ENCODE measurements at places on chromosomes 3 and 15.

DNA sequence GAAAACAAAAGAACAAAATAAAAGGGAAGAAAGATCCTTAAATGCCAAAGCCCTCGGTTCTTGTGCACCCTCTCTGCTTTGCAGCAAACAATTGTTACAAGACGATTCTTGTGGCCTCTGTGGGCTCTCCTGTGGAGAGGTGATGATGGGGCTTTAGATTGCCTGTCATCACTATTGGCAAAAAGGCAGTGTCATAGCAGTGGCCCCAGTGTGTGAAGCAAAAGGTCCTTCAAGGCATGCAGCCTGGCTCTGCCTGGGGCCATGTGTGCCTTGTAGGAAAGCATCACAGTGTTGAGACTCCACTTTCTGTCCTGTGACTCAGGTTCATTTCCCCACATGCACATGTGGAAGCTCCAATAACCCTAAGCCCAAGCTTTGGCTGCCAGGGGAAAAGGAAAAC, 43.7 kb downstream of the POC1A start:
- DNase-seq: no peak

DNA sequence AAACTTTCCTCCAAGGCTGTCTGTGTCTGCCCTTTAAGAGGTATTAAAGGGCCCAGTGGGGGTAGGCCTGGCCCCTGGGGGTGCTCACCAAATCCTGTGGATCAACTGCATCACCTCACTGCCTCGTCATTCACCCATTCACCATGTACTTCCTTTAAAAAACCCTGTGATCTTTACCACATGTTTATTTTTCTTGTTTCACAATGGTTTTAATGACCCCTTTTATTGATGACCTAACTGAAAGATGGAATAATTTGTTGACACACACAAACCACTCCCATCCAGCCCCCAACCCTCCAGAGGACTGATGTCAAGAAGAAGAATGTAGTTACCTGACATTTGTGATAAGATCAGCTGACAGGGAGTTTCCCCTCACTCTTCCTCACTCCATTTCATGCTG, 40.8 kb downstream of the KCNAB1 start:
- no peak for DNase-seq

DNA sequence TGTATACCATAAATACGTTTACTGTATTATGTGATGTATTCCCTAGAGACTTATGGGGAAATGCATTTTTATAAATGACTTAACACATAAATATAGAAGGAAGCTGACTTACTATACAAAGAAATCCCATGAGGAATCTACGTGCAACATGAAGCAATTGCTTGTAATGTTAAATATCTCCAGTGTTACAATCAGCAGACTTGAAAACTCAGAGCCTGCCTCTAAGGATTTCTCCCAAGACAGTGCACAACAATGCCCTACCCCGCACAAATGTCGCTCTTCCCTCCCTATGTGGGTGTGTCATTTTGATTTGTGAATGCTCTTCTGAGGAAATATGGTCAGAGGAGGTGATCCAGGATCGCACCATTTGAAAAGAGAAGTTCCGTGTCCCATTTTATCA, 629.0 kb downstream of the NR2F2 start:
- DNase-seq: no peak

GRCh38 chr15:63322541-63322940, 45.1 kb downstream of the APH1B start:
- no peak for DNase-seq

DNA sequence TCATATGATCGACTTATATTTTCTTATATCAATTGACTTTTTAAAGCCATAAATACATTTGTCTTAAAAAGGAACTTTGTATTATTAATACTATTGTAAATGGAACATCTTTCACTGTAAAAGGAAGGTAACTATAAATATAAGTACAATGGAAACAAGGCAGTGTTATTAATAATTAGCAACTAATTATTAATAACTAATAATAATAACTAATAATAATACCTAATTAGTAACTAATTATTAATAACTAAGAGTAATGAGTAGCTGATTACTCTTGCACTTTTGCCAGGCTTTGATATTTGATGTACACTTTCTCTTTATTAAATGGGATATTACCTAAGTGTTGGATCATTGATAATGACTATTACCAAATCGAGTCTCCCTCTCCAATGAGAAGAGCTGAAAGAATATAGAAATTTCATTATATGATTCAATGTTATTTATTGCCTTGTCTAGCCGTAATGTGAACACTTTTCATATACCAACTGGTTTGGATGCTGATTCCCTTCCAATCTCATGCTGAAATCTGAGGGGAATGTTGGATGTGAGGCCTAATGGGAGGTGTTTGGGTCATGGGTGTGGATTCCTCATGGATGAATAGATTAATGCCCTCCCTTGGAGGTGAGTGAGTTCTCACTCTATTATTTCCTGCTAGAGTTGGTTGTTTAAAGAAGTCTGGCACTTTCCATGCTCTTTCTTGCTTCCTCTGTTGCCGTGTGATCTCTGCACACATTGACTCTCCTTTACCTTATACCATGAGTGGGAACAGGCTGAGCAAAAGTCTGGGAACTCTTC, 202.1 kb upstream of the ZBTB20 start:
- no peak for DNase-seq

GRCh38 chr3:177550667-177551066, 353.4 kb upstream of the TBL1XR1 start:
- DNase-seq: no peak

GRCh38 chr3:31709005-31709404, 176.3 kb downstream of the STT3B start:
- no peak for DNase-seq
